Astrocyte of the spinal cord (primary cell): ENCODE measurements at places on chromosomes 3 and 15.

DNA sequence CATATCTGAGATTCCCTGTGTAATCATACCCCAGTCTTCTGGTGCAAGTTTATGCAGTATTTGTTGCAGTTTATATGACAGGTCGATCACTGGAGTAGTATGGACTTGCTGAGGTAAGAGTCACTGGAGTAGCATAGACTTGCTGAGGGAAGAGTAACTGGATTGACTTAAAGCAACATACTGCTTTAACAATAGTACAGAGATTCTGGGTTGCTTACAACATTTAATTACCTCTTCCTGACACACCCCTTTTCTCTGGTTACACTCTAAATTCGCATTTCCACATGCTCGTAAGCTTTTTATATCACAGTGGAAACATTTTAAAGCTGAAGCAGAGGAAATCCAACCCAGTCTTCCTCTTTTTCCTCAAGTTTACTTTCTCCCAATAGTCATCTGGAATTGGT, 11.8 kb downstream of the AAGAB start:
- DNase-seq = no peak

DNA sequence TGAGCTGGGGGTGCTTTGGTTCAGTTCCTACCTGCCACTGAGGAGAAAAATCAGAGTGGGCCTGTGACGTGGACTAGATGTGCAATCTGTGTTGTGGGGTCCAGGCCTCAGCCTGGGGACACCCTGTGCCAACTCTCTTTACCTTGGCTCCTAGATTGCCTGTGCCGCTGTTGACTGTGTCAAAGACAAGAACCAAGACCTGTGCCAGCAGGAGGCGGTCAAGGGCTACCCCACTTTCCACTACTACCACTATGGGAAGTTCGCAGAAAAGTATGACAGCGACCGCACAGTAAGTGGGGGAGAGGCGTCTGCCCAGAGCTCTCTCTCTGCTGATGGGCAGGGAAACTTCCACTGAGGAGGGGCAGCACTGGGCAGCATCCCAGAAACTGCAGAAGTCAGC, 40.6 kb upstream of the SEC22A start:
- no peak for DNase-seq

DNA sequence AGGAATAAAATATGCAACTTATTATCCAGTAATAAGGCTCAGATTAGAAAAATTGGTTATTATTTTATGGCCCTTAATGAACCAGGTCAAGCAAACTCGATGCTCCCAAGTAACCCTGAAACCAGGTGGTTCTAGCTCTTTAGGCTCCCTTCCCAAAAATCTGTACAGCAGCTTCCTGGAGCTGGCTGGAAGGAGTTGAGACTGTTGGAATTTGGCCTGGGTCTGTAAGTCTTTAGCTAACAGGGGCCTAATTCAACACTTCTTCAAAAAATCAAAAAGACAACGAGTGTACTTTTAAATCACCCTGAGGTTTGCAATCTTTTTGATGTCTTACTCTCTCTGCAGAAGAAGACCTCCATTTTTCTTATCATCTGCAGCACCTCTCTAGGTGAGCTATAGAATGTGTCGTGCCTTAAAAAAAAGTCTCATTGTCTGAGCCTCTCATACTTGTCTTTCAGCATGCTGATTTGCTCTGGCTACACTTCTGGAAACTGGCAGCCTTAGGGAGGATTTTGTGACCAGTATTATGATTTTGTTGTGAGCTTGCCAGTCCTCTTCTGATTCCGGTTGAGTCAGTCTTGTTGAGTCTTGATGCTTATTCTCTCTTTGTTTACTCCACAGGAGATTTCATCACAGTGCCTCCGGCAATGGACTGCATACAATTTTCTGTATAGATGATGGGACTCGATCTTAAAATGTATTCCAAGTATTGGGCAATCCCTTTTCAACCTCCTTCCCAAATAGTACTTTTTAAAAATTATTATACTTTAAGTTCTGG, 235.0 kb upstream of the KBTBD8 start:
- DNase-seq = peak; percentile 7

DNA sequence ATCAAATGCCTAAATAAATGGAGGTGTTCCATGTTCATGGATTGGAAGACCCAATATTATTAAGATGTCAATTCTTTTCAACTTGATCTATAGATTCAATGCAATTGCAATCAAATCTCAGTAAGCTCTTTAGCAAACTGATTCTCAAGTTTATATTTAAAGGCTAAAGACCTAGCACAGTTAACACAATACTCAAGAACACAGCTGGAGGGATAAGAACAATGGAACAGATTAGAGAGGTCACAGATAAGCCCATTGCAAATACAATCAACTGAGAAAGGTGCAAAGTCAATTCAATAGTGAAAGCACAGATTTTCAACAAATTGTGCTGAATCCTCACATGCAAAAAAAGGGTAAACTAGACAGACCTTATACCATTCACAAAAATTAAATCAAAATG, 198.9 kb downstream of the P3H2 start:
- DNase-seq = no peak

DNA sequence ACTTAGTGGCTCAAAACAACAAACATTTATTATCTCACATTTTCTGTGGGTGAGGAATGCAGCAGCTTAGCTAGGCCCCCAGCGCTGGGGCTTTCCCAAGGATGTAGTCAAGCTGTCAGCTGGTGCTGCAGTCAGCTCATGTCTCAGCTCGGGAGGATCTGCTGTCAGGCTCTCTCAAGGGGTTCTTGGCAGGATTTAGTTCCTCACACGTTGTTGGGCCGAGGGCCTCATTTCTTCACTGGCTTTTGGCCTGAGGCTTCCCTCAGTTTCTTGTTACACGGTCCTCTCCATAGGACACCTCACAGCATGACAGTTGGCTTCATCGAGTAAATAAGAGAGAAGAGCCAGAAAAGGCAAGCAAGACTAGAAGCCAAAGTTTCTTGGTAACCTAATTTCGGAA, 13.7 kb upstream of the U2SURP start:
- DNase-seq = peak; percentile 83

- no peak for DNase-seq
Observed at GRCh38 chr3:40021338-40021737, 211.9 kb downstream of the MYRIP start.

DNA sequence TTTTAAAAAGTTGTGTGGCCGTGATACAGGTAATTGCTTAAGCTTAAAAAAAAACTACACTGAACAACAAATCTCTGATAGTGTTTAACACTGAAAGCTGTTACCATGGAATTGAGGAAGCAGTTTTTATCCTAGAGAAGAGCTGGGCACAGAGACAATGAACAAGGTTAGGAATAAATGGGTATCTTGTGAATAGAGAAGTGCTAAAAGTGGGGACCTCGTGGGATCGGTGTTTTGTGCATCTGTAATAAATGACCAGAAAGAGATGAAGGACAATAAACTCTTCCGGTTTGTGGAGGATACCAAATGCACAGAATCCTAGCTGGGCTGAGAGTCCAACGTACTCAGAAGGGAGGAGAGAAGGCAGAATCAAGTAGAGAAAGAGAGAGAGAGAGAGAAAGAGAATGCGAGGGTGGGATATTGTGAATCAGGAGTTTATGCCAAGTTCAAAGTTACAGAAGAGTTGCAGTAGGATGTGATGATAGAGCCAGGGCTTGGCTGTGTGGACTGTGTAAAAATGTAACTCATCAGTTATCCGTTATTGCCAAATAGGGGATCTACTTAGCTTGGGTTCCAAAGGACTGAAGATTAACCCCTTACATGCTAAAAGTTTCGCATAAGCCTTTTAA, 148.9 kb downstream of the IL20RB start:
- DNase-seq = no peak

GRCh38 chr15:67968966-67969365, 85.1 kb upstream of the PIAS1 start:
- DNase-seq = no peak

GRCh38 chr15:41690636-41691035, 30.4 kb downstream of the MGA start:
- no peak for DNase-seq

DNA sequence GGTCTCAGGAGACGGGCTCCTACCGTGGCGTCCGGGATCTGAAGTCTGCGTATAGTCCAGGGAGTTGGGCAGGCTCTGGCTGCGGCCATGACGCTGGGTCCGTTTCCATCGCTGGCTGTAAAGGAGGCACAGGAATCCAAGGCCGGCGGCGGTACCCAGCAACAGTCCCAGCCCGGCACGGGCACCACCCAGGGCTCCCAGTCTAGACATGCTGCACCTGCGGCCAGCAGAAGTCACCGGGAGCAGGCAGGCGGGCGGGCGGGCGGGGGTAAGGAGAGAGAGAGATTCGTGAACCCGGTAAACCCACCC, 526 bp downstream of the RMDN3 start:
- no peak for DNase-seq

- DNase-seq = no peak
Observed at GRCh38 chr15:66389859-66390381, 3.2 kb downstream of the MAP2K1 start.

DNA sequence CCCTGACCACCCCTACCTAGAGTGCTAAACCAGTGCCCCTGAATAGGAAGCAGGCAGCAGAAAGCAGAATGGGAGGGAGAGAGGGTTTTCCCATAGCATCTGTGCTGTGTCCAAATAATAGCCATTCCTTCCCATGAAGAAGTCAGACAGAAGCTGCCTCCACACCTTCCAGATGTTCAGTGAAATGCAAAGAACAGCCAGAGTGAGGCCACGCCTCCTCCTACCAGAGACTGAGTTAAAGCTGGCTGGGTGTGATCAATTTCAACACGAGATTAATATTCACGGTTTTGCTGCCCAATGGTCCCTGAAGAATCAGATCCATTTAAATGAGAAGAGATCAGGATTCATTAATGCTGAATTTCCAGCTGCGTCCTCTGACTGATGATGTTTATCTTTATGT, 111.8 kb downstream of the SRGAP3 start:
- no peak for DNase-seq

DNA sequence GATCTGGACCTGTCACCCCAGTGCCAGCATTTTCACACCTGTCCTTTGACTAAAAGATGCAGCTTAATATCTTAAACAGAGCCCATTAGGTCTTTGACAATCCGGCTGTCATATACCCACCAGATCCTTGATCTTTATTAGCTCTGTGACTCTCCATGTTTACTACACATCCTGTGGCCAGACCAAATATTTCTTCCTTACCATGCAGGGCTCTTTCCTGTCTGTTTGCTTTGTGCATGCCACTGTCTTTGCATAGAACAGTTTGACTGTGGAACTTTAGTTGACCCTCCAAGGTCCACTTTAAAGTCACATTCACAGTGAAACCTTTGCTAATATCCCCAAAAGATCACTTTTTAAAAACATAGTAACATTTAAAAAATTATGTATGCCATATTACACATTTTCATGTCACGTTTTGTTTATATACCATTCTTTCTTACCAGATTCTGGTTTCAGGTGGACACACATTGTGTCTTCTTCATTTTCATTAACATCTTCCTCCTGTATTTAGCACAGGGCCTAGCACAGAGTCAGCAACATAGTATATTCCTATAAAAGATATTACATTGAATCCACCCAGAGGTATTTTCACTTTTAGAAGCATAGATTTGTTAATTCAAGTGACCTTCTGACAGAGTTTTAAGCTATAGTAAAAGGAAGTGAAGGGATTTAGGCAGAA, 95.8 kb downstream of the RAP2B start:
- peak; percentile 31 for DNase-seq
